ENCODE measurements at places on chromosomes 16 and 17.

- DNase-seq = no peak
Measured at GRCh38 chr16:75048530-75048929, 49.7 kb downstream of the ZNRF1 start.

DNA sequence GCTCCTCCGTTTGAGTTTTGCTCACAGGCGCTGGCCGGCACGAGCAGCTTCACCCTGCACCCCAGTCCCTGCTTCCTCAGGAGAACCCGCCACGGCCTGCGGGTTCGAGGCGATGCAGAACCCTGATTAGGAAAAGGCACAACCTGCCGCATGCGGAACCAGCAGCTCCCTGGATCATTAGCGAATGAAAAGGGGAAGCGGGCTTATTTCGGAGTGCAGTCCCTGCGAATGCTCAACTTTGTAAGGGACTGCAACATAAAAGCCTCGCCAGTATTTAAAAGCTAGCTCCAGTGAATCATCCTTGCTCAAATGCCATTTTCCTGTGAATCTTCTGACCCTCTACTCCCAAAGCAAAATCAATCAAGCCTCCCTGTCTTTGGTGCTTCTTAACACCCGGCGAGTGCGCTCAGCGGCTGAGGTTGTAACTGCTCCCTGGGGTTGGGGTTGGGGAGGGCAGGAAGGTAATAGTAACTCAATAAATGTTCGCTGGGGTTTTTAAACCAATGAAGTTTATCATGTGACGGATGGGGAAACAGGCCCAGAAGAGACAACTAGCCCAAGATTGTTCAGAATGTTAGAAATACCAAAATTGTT, 678 bp upstream of the AKAP10 start:
- no peak for DNase-seq

GRCh38 chr17:75380315-75380714, 25.2 kb downstream of the GRB2 start:
- DNase-seq = no peak

GRCh38 chr16:19935694-19936093, 51.0 kb upstream of the GPRC5B start:
- DNase-seq = no peak

Data from HCT116 (cell line).